Glomerular endothelial cell (primary cell): ENCODE measurements at places on chromosomes 1 and 21. TPM values are rescaled to one million over a fixed set of nuclear protein-coding genes. Genes with fewer than 3 reads are reported as not detected.

DNA sequence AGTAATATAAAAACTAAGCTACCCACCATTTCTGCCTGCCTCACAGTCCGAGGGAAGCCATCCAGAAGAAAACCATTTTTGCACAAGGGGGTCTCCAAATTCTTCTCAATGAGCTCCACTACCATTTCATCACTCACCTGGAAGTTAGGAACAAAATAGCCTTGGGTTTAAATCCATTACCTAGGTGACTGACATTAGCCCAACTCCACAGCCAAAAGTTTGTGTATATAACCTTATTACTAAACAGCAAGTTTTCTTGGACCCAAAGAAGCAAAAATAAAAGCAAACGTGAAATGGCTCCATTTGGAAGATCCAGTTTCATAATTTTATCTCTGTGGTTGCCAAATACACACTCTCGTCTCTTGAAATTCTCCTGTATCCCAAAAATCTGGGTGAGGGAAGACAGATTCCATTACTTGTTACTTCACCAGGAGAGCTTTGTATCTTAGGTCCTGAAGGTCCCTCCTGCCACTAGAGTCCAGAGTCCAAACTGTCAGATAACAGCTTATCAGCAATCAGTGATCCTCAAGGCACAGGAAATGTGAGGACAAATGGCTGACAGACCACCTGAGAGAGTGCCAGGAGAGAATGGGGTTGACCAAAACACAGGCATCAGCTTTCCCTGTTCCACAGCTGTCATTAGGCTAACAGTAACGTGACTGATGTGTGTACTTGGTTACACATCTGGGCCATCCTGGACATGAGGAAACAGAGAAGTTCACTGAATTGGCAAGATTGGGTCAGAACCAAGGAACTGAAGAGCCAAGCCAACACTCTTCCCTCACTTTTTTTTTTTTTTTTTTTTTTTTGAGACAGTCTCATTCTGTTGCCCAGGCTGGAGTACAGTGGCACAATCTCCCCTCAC, 14.9 kb downstream of the AK2 start:
- DNase-seq: no peak

GRCh38 chr1:51752073-51752948, 126.2 kb downstream of the NRDC start:
- no peak for DNase-seq

GRCh38 chr1:209839875-209840546, 12.2 kb downstream of the UTP25 start:
- peak; percentile 96 for DNase-seq

The SPATA21 gene
- total RNA-seq: not detected in 2 replicates

DNA sequence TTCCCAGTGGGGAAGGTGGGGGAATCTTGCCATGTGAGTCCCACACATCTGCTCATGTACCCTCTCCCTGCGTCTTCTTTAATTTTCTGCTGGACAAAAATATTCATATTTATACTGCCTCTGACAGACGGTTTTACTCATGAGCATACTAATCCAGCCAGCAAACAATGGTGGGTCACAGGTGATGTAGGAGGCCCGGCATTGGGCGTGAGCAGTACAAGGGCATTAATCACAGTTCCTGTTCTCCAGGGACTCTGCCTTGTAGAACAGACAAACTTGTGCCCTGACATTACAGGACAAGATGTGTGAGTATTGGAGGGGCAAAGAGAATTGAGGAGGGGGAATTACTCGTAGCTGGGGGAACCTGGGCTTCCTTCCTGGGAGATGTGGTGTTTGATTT, 25.0 kb downstream of the MTARC1 start:
- DNase-seq: no peak

DNA sequence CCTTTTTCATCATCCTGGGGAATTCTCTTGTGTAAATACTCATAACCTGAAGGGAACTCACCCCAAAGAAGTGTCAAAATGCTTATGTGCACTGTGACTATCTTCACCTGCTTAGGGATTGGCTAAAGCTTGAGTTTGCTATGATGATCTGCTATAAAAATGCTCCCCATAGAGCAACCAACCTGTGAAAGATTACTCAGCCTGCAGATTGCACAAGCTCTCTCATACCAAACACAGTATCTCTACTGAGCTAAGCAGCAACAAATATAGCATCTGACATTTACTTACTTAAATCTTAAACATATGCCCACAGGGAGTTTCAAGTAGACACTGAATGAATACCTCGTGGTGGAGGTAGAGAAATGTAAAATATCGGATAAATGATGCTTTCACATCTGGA, 725.8 kb downstream of the MRPL39 start:
- no peak for DNase-seq

DNA sequence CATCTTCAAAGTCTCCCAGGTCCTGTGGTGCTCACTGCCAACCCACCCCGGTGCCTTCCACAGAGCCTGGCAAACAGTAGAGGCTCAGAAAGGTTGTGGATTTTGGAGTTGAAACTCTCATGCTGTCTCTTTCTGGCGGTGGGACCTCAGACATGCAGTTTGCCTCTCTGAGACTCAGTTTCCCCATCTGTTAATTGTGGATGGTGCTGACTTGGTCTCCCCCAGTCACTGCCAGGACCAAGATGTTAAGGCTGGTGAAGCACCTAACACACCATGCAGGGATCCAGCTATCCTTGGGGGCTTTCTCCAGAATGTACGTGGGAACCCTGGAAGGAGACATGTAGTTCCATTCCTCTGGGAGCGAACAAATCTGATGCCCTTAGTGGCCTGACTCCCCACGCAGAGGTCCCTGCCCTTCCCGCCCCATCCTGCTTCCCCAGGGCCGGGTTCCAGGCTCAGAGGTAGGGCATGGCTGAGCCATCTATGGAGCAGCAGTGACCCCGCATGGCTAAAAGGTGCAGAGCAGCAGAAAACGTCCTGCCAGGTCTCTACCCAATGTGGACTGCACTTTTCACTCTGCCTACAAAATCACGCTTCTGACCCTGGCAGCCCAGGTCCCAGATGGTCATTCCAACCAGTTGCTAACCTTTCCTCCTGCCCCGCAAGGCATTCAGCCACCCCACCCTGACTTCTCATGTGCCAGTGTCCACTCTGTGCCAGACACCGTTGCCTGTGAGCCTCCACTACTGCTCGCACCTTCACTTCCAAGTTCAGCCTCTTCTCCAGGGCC, 9.2 kb upstream of the TTC22 start:
- DNase-seq: no peak

- DNase-seq: no peak
Measured at GRCh38 chr1:172477741-172478140, 33.9 kb upstream of the PIGC start.

The CCDC27 gene
- total RNA-seq: not detected in 2 replicates

DNA sequence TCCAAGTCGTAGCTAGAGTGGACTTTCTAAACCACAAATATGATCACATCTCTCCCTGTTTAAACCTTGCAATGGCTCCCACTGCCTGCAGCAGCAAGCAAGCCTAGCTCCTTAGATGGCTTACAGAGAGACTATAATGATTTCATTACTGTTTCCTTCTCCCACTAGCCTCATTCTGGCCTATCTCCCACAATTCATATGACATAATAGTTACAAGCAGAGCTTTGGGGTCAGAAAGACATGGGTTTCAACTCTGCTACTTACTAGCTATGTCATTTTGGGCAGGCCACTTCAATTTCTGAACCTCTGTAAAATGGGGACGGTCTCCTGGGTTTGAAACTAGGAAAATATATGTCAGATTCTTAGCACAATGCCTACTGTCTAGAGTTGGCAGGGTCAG, 143.3 kb downstream of the TRABD2B start:
- no peak for DNase-seq

GRCh38 chr1:232644209-232644608, 14.3 kb upstream of the SIPA1L2 start:
- no peak for DNase-seq

- no peak for DNase-seq
Measured at GRCh38 chr1:170252851-170253579, 107.3 kb downstream of the NTMT2 start.

The ADAMTS5 gene
- total RNA-seq: 2.3 and 5.2 TPM in 2 replicates

The GPR157 gene
- 1.8 and 3.4 TPM in 2 replicates for total RNA-seq

GRCh38 chr1:19344372-19344810, 32.3 kb downstream of the SLC66A1 start:
- no peak for DNase-seq

GRCh38 chr1:95770581-95770980, 536.6 kb downstream of the RWDD3 start:
- no peak for DNase-seq

DNA sequence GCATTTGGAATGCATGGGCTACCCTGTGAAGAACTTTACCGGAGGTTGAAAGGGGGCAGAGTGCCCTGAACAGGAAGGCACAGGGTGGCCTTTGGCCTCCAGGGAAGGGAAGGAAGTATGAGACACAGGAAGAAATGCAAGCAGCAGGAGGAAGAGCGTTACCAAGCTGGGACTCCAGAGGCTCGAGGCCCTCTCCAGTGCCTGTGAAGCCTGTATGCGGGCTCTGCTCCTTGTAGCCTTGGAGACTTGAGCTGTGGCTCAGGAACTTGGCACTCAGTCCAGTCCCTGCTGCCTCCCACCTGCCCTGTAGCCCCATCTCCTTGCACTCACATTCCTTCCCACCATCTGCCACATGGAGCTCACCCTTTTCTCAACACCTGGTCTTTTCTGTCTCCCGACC, 33.5 kb upstream of the RNF19B start:
- DNase-seq: no peak

- no peak for DNase-seq
Measured at GRCh38 chr1:233340966-233341516, 13.5 kb downstream of the MAP3K21 start.

The OR2M5 gene
- not detected in 2 replicates for total RNA-seq

The LYPD8 gene
- total RNA-seq: not detected in 2 replicates

The DAB1 gene
- total RNA-seq: 0.18 TPM in 1 of 2 replicates, not detected in the other

DNA sequence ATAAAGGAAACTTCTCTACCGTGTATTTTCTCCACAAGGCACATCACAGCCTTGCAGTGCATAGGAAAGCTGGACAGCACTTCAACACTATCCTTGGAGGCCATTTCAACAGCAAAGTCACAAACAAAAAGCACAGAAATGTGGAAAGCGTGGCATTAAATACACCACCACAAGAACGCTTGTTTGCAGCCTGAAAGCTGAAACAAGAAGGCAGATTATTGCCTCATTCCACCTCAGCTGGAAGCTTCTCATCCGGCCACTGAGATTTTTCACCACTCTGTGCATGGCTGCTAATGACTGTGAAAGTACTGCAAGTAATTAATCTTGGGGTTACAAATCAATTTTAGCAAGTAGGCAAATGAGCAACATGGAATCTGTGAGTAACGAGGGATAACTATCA, 50.9 kb upstream of the GALNT2 start:
- no peak for DNase-seq

GRCh38 chr1:229608590-229608989, 17.3 kb downstream of the TAF5L start:
- no peak for DNase-seq

The PTTG1IP gene
- total RNA-seq: 464 and 500 TPM in 2 replicates

DNA sequence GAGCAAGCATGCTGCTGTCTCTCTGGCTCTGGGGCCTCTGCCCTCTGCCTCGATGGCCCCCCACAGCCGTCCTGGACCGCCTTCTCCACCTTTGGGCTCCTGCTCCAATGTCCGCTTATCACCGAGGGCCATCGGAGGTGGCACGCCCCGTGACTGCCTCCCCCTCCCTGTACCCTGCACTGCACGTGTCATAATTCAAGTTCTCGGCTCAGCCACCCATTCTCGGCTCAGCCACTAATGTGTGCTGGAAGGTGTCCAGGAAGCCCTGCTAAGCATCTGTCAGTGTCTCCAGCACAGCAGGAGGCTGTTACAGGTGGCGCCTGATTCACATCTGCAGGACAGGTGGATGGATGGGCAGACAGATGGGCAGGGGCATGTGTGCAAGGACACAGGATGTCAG, 45.5 kb downstream of the TP73 start:
- no peak for DNase-seq

GRCh38 chr1:30377230-30378002, 346.0 kb downstream of the MATN1 start:
- DNase-seq: no peak

GRCh38 chr1:85894651-85895050, 186.4 kb upstream of the ZNHIT6 start:
- DNase-seq: no peak

DNA sequence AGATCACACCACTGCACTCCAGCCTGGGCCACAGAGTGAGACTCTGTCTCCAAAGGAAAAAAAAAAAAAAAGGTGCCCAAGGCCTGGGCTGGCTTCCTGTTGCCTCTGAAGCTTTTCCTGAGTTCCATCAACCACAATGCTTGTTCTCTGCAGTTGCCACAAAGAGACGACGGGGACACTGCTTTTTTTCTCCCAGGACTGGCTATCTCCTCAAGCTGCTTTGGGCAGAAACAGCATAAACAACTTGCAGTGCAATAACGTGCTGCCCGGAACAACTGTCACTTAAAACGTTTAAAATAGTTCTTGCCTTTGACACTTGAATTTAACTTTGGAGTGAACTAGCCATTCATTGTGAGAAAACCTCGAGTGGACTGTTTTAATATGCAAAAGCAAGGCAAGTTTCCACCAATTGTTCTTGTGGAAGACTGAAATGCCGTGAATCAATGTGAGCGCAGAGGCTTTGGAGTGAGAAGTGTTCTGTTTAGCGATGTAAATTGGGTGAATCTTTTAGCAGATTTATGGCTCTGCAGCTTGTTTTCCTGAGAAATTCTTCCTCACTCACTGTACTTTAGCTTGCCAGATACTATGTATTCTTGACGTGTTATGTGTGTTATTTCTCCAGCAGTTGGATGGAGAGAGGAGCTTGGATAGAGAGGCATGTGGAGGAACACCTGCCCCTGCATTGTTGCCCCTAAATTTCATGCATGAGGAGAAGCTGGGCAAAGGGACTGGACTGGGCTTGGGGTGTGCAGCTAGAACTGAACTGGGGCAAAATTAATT, 188.1 kb upstream of the KIAA0040 start:
- DNase-seq: no peak
